Stimulated activated CD8-positive, alpha-beta memory T cell treated with anti-CD3 and anti-CD28 coated beads, Interleukin-4, amount 100 ng/mL, for 4 hours (primary cell): ENCODE measurements at places on chromosomes 4 and X.

- no peak for DNase-seq
Observed at GRCh38 chrX:16186380-16187007, 19.2 kb downstream of the MAGEB17 start.

GRCh38 chrX:70769659-70770227 is 138.8 kb downstream of the TEX11 start:
- DNase-seq, result no peak

GRCh38 chr4:163558539-163559044 is 64.1 kb downstream of the TMA16 start:
- DNase-seq, result no peak

- no peak for DNase-seq
Observed at GRCh38 chr4:898869-899555, 33.1 kb downstream of the GAK start.

DNA sequence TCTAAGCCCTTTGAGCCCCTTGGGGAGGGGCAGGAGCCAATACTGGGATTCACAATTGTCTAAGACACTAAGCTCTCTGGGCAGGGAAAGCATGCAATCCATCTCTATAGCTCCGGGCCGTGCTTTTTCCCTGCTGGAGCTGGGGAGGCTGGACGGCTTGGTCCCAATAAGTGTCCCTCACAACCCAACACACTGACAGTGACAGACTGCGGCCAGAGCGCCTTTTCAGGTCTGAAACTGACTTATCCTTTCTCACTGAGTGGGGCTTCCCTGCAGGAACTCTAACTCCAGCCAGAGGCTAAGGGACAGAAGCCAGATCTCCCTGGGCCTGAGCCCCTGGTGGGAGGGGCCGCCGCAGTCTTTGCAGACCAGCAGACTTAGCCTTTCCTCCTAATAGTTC is 146.6 kb upstream of the PBDC1 start:
- no peak for DNase-seq

GRCh38 chr4:20625426-20625825 is 74.8 kb upstream of the PACRGL start:
- no peak for DNase-seq

GRCh38 chr4:158861766-158862165 is 92.9 kb downstream of the FNIP2 start:
- no peak for DNase-seq

DNA sequence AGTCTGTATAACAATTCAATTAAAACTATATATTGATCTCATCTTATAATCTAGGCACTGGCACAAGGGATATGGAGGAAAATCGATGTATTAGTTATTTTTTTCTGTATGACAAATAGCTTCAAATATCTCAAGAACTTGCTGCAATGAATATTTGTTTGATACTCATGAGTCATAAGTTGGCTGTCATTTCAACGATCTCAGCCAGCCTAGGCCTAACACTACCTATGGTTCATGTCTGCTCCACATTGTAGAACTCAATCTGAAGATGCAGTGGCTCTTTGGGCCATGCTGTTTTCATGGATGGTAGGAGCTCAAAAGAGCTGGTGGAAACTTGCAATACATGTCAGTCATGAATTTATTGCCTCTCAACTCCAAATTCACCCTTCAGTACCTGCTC is 44.7 kb downstream of the MAGEB17 start:
- no peak for DNase-seq

- DNase-seq, result no peak
Observed at GRCh38 chr4:101135371-101136010, 211.8 kb downstream of the PPP3CA start.

- DNase-seq, result no peak
Observed at GRCh38 chr4:58515226-58515625, 1405.0 kb upstream of the IGFBP7 start.

- DNase-seq, result no peak
Observed at GRCh38 chr4:113442826-113443225, 318.7 kb downstream of the CAMK2D start.

DNA sequence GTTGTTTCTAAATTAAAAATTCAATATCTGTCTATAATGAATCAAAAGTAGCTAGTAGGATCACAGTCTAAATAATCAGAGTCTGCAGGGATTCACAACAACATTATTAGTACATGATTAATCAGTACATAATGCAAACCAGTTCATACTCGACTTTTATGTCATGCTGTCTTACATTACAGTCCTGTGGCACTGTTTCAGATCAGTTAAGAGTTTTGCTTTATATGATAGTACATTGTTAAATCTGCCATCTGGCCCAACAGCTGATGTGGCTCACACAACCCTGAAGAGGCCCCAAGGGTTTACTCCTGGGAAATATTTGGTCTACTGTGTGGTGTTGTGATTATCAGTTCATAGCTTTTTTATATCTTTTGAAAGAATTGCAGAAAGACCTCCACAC is 247.1 kb upstream of the ETNPPL start:
- no peak for DNase-seq

DNA sequence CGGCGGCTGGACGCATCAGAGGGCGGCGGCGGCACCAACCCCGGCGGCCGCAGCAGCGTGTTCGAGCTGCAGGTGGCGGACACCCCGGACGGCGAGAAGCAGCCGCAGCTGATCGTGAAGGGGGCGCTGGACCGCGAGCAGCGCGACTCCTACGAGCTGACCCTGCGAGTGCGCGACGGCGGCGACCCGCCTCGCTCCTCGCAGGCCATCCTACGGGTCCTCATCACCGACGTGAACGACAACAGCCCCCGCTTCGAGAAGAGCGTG is 1.9 kb downstream of the PCDH7 start:
- no peak for DNase-seq

- DNase-seq, result no peak
Observed at GRCh38 chrX:19152762-19153161, 30.5 kb upstream of the ADGRG2 start.

GRCh38 chr4:150906987-150907633 is 108.0 kb downstream of the LRBA start:
- no peak for DNase-seq

- DNase-seq, result no peak
Observed at GRCh38 chr4:132992686-132993085, 156.4 kb upstream of the PCDH10 start.

DNA sequence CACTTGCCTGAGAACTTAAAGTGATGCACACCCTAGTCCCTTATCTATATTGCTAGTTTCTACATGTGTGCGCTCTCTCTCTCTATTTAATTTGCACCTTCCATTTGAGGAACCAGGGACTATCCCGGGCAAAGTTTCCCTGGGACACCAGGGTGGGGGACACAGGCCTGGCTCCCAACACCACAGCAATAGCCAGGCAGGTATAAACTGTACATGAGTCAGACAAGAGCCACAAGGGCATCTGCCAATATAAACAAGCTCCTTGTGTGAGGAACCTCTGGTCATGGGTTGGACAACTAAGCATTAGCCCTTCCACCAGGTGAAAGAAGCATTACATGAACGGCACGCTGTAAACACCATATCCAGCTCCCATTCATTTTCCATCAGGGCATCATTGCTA is 455.5 kb downstream of the STIM2 start:
- no peak for DNase-seq
